ENCODE measurements at places on chromosomes 12 and 14.
A peak's percentile ranks its signal among the peaks of the same experiment; 100 is the strongest.

- no peak for DNase-seq
Measured at GRCh38 chr12:50103767-50104321, at the start of gene GPD1. Gene GPD1, plus strand, starts transcription at chr12:50104008. Its CDS starts 43 bp downstream, at chr12:50104051.

DNA sequence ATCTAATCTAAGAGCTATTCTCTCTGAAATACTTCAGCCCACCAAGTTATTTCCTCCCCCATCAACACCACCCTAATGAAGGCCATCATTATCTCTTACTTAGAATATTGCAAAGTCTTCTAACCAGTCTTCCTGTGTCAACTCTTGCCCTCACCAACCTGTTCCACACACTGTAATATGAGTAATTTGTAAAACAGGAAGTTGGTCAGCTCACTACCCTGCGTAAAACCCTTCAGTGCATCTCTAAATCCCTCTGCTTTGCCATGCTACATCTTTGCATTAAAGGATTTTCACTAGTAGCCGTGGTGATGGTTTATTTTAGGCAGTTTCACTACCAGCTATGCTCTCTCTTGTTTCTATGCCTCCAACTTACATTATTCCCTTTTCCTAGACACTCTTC lies 70.0 kb downstream of the KIF21A start:
- peak; percentile 20 for DNase-seq

DNA sequence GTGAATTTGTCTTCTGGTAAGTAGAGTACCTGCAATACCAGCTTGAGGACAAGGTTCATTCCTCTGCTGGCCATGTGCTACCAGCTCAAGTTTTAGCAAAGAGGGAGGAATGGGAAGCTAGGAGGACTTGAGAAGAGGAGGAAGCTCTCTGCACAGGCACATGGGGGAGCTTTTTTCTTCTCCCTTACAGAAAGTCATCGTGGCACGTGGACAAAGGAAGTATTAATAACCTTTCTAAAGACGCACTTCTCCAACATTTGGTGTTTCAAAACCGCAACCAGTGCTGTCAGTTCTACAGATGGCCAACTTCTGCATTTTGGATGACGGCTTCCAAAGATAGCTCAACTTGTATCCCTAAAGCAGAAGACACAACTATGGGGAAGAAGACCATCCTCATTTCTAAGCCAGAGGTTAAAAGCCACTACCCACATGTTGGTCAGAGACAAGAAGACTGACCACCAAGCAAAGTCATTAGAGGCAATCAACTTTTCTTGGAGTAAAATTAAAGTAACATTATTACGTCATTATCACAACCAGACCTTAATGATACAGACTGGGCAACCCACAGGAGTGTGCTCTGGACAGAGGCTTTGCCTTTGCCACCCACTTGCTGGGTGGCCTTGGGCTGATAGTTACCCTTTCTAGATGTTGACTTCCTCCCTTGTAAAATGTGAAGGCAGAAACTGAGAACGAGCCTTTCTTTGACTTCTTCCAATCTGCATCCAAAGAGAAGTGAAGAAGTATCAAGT lies 12.3 kb upstream of the TMED10 start:
- DNase-seq: no peak

- DNase-seq: peak; percentile 96
Measured at GRCh38 chr12:124939421-124940142, 25.1 kb upstream of the UBC start.

DNA sequence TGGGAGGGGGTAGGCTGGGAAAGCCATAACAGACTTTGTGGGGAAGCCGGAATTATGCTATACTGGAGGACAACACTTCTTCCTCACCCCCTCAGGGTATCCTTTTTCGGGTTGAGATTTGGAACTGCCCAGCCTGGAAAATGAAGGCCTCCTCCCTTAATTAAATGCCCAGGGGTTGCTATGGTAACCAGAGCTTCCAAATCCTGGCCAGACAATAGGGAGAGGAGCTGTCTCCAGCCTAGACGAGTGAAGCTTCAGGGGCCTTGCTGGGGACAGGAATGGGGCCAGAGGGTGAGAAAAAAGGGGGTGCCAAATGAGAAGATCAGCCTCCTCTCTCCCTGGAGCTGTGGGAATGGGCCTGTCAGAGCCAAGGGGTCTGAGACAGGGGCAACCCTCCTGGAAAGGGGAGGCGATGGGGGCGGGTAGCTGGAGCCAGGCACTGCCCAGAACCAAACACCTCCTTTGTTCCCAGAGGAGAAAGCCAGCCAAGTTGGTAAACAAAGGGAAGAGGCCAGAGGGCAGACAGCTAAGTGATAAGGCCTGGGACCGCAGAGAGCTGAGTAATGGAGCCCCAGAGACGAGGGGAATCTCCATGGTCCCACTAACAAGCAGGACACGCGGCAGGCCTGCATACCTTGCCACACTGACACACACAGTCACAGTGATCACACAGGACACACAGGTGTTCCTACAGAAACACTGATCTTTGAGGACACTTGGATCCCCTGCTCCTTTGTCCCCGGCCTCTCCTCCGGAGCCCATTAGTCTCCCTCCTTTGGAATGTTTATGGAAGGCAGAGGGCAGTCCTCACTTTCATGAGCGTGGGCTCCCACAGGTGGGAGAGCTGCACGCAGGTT lies 17.9 kb upstream of the RND1 start:
- no peak for DNase-seq

DNA sequence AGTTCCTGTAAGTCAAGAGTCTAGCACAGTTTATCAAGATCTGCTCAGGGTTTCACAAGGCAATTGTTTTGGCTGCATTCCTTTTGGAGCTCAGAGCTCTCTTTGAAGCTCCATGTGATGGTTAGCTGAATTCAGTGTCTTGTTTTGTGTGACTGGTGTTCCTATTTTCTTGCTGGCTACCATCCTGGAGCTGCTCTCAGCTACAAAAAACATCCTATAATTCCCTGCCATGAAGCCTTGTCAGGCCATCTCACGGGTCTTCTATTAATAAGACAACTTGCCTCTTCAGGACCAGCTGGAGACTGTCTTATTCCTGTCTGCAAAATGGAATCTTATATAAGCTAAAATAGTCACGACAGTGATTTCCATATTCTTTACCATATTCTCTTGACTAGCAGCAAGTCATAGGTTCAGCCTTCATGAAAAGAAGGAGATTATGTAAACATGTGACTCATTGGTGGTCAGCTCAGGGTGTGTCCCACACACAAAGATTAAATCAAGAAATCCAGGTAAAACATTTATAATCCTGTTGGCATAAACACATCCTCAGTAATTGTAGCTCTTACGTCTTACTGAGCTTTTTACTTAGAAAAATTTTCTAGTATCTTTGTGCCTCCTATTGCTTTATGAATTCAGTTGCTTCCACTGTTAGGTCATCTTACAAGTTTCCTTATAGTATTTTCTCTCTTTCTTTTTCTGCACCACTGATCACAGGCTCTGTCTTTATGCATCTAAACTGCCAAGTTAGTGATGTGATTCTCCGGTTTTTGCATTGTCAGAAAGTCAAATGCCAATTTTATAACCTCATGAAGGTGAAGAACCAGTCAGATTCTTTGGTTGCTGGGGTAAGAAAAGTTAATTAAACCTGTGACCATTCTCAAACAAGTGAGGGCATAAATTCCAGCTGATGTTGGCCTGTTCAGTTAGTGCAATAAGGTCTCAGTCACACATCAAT lies 378.5 kb upstream of the MGAT4C start:
- peak; percentile 47 for DNase-seq

GRCh38 chr14:97299661-97300060 lies 502.5 kb downstream of the VRK1 start:
- DNase-seq: no peak

DNA sequence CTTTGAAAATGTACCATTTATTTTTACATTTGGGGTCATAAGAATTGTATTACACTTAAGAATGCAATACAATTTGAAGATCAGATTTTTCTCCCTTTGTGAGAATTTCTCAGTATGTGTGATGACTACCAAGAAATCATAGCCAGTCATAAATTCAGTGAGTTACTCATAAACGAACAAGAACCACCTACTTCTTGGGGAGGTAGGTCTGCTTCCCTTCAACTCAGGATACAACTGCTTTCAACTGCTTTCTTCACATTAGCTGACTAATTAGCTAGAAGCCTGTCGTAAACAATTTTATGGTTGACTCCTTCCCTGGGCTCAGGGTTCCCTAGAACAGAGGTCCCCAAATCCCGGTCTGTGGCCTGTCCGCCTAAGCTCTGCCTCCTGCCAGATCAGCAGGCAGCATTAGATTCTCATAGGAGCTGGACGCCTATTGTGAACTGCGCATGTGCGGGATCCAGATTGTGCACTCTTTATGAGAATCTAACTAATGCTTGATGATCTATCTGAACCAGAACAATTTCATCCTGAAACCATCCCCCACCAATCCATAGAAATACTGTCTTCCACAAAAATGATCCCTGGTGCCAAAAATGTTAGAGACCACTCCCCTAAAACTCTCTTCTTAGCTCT lies 3.7 kb downstream of the ANG start:
- no peak for DNase-seq

- no peak for DNase-seq
Measured at GRCh38 chr12:76544601-76545261, 14.8 kb downstream of the OSBPL8 start.

DNA sequence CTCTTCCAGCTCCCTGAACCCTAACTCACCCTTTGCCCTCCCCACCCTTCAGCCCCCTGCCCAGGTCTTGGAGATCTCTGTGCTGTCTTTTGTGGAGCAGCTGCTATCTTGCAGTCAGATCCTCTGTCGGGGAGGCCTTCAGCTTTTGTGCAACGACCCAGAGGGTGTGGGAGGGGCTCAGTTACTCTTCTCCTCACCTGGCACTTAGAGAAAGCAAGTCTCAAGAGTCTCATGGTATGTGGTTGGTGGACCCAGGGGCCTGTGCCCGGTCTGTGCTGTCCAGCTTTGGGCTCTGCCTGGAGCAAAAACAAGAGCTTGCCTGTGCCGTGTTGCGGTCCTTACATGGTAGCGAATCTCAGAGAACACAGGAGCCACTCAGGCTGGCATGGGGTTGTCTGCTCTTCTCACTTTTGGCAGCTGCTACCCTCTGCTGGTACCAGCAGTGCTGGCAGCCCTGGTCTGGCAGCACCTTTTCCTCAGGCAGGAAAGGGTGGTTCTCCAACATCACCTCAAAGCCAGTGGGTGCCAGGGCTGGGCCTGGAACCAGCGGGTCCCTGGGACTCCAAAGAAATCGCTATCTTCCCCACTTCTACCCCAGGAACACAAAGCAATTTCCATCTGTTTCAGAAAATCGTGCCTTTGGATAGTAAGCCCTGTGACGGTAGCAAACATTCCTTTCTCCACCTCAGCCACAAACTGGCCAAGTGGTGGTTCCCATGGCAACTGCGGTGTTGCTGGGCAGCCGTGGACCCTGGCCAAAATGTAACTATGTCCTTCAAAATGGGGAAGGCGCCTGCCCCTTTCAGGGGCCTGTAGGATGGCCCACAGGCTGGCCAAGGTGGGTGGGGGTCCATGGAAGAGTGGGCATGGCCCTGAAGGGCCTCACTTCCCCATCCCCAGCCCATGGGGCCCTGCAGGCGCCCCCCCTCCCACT lies 90.0 kb downstream of the RIN3 start:
- peak; percentile 25 for DNase-seq

DNA sequence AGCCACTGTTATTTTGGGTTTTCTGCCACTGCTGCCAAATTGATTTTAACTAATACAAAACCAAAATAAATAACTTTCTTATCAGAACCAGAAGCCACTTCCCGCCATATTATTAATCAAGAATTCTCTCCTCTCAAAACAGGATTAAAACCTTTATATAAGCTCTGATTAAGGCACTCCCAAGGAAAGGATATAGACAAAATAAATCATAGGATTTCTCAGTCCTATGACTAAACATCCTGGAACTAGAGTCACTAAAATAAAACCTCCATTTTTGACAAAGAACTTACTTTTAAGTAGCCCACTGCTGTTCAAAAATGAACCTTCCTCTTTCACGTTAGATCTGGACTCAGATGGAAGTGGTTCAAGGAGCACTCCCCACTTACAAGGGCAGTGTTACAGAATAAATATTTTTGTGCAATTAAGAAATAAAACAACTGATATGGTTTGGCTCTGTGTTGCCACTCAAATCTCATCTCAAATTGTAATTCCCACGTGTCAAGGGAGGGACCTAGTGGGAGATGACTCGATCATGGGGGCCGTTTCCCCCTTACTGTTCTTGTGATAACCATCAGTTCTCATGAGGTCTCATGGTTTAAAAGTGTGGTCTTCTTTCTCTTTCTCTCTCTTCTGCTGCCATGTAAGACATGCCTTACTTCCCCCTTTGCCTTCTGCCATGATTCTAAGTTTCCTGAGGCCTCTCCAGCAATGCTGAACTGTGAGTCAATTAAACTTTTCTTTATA lies 26.4 kb downstream of the GXYLT1 start:
- no peak for DNase-seq

GRCh38 chr12:102564026-102564425 lies 83.7 kb upstream of the IGF1 start:
- DNase-seq: no peak

DNA sequence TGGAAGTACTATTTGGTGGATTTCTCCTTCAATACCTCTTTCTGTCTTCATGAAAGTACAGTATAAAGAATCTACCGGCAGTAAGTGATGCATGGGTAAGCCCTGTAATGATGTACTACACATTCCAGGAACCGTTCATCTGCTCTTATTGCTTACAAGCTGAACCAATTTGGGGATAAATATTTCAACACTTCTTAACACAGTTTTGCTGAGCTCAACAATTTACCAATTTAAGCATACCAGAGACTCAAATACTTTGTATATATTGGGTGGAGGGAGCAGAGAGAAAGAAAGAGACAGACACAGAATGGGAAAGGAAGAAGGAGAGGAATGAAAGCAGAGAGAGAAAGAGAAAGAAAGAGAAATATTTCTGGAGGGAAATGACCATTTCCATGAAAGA lies 821.1 kb upstream of the FLRT2 start:
- no peak for DNase-seq

- peak; percentile 75 for DNase-seq
Measured at GRCh38 chr14:83164016-83164415, 1630.4 kb upstream of the SEL1L start.

DNA sequence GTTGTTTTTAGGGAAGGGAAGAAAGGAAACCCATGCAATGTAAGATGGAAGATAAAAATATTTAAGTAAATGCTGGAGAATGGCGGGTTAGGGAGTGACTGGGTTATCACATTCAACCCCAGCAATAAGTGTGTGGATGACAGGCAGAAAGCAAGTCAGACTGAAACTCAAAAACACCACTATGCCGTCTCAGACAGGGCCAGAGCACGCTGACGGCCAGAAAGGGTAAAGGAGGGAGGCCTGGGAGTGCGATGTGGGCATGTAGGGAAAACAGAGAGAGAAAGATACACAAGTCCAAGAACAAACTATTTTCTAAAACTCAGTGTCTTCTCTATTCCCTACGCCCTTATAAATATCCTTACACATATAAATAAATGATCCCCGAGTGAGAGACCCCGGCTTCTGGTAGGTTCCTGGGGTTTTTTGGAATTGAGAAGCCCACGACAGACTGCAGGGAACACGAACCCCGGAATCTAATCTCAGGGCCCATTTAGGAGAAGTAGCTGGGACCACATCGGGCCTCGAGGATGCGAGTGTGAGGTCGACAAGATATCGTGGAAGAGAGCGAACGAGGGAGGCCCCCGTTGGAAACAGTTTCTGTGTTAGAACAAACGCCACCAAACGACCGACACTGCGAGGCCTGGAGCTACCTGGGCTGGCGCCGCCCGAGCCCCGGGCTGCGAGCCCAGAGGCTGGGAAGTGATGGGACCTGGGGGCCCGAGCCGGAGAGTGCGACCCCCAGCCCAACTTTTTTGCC lies 735 bp upstream of the OTX2 start:
- no peak for DNase-seq

- no peak for DNase-seq
Measured at GRCh38 chr14:64763801-64764621, 59.8 kb downstream of the PLEKHG3 start.

GRCh38 chr14:24231263-24232120 lies 675 bp downstream of the NEDD8 start:
- no peak for DNase-seq

- no peak for DNase-seq
Measured at GRCh38 chr14:68942296-68943035, 36.6 kb downstream of the ACTN1 start.
